ENCODE measurements at places on chromosomes 2 and 18.

- DNase-seq = no peak
Observed at GRCh38 chr2:26347286-26347865, 787 bp upstream of the ADGRF3 start.

GRCh38 chr18:75110846-75111415 is 98.0 kb downstream of the PTGR3 start:
- DNase-seq = peak; percentile 76

DNA sequence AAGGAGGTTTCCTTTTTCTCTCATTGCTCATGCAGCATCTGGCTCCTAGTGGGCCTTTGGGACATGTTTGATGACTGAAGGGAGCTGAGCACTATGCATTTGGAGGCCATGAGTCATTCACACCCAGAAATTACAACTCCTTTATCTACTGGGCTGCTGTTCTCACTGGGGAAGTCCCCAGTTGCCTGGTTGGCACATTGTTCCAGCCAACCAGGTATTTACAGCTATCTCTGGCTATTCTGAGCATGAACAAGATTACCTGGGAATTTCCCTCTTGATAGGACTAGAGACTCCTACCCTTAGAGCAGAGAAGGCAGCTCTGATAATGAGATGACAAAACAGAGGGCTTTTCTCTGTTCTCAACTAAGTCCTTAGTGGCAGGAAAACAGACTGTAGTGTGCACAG is 206.5 kb downstream of the SETBP1 start:
- DNase-seq = no peak

DNA sequence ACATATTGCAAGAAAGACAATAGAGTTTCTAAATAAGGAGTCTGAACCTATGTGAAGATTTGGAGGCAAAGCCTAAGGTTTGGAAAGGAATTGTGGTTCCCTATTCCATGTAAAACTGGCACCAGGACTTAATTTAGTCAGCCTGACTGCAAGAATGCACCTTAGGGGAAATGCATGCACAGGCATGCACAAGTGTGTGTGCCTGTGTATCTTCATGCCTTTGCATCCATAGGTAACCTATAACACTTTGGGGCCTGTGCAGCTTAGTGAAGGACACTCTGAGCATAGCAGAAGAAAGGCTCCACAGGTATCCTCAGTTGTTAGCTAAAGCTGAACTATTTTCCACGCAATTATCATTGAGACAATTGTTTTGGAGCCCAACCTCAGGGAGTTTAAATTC is 73.4 kb downstream of the RPRM start:
- no peak for DNase-seq

- no peak for DNase-seq
Observed at GRCh38 chr18:51757255-51757924, 559.9 kb upstream of the MEX3C start.

DNA sequence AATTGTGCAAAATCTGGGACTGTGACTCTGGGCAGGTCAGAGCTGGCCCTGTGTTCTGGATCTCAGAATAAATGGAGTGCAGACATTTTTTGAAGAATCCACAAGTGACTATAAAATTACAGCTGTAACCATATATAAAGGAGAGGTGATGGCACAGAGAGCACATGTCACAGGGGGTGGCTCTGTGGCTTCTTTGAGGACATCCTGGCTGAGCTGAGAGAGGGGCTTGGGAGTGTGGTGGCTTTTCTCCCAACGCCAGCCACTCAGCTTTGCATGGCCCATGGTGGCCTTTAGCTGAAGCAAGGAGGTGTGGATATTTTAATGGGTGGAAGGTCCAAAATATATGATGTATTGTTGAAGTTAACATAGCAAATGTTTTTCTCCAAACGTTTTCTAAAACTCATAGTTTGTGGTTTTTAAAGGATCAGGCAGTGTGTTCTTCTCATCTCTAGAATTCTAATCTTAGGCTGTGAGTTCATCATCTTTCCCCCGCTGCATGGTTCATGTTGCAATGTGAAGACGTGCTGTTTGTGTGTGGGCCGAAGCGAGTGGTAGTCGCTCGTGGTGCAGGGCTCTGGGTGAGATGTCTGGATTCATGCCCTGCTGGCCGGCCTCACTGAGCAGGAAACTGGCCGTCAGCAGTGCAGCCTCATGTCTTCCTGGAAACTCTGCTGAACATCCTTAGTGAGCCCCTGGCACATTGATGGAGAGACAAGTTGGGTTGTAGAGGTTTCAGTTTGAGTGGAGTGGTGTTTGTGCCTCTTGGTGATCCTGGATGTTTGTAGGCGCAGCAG is 109.9 kb downstream of the ZNF236 start:
- DNase-seq = no peak

DNA sequence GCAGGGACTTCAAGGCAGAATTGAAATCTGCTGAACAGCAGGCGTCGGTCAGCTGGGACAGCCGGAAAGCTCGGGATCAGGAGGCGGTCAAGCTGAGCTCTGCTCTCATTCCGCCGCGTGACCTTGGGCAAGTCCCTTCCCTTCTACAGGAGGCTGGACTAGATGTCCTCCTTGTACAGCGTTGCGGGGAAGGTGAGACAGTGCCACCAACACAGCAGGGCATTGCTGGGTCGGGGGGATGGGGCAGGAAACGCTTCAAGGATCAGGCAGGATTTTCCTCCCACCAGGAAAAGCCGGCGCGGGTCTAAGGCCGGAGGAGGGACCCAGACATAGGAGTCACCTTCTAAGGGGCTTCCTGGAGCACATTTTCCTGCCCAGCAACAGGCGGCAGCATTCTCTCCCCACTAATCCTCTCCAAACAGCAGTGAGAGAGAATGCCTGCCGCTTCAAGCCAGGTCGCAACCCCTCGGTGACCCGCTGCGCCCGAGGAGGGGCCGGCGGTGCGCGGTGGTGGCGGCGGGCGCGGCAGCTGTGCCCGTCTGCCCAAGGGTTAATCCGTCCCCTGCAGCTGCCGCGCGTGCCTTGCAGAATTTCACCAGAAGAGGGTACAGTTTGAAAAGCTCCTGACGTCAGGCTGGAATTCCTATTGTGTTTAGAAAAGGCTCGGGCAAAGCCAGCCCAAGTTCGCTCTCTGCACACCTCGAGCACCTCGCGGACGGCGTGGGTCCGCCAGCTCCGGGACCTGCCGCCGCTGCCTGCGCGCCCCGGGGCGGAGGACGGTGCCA is at the start of gene KCNF1:
TSS of gene KCNF1 (plus strand) at position 644 of the 785 bp plus-strand sequence. CDS start 493 bp downstream, outside the sequence.
- peak; percentile 90 for DNase-seq

- DNase-seq = no peak
Observed at GRCh38 chr2:160893581-160893980, 266.6 kb upstream of the TANK start.

GRCh38 chr2:13481201-13481600 is 764.5 kb downstream of the TRIB2 start:
- no peak for DNase-seq

DNA sequence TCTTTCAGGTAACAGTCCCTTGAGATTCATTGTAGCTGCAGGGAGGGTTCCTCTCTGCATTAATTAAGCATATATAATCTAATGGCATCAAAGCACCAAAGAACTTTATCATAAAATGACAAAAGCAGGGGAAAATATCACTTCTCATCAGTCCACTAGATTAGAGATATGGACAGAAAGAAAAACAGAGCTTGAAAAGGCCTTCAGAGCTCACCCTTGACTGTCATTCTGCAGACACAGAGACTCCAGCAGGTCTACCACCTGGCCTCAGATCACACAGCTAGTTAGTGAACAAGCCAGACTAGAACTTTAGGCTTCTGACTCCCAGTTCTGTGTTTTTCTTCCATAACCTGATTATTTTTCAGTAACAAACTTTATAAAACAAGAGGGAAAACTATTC is 88.5 kb downstream of the FIGN start:
- DNase-seq = no peak

GRCh38 chr2:44116319-44116718 is 52.4 kb upstream of the PPM1B start:
- DNase-seq = no peak

DNA sequence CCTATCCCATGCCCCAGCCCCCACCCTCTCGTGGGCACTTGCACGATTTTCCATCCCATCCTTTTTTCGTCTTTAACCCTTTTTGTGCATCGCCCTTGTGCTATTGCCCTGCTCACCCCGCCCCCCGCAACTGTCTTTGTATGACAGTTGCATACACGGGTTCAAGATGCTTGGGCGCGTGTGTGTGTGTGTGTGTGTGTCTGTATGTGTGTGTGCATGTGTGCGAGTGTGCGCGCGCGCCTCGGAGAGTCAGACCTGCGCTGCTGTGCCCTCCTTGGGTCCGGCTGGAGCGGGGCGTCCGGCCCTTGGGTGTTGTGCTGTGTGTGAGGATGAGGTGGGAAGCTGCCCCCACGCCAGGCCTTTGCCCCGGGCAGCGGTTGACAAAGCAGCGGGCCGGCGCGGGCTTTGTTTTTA is 230.7 kb downstream of the HAUS1 start:
- peak; percentile 81 for DNase-seq

- DNase-seq = no peak
Observed at GRCh38 chr2:218471982-218472381, 53.1 kb downstream of the VIL1 start.

DNA sequence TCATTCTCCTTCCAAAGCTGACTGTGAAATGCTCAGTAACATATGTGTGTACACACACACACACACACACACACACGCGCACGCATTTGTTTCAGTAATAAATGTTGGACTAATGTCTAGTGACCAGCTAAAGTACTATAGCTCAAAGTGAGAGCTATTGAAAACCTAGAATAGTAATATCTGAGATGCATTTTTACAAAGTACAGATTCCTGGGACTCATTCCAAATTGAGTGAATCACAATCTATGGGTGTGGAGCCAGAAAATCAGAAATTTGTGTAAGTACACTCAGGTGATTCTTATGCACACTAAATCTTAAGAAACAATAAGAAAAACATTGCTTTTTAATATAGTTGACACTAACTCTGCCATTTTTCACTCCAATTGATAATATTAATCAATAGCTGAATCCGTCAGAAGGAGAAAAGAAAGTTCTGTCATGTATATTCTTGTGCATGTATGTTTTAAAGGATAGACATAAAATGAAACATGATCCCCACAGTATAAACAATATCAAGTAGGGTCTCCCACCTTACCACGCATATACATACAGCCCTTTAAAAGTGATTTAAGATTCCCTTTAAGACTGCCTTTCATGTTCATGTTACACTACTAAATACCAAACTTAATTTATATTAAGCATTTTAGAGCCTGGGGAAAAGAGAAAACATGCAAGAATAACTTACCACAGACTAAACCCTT is 123.5 kb downstream of the ATAD2B start:
- no peak for DNase-seq

- DNase-seq = no peak
Observed at GRCh38 chr2:209526561-209526960, 102.7 kb downstream of the MAP2 start.

- no peak for DNase-seq
Observed at GRCh38 chr2:189002079-189002478, 27.9 kb downstream of the COL3A1 start.

DNA sequence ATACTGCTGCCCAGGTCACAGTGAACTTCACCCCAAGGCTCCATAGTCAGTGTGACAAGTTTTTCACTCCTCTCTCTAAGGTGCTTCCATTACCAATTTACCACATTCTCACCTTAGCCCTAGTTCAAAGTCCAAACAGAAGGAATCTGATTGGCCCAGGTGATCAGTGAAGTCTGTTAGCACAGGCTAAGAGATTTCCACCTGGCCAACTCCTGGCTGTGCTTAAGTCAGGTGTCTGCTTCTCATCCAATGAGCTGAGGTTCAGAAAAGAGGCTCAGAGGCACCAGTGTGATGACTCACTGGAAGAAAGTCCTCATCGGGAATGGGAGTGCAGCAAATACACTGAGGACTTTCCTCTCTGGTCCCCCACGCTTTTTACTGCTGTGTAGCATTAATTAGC is 164.4 kb upstream of the MGAT5 start:
- no peak for DNase-seq

- DNase-seq = peak; percentile 90
Observed at GRCh38 chr18:79395761-79396404, at the start of gene NFATC1. Gene NFATC1, plus strand, starts transcription at chr18:79395930. Its CDS starts 295 bp downstream, at chr18:79396225.

DNA sequence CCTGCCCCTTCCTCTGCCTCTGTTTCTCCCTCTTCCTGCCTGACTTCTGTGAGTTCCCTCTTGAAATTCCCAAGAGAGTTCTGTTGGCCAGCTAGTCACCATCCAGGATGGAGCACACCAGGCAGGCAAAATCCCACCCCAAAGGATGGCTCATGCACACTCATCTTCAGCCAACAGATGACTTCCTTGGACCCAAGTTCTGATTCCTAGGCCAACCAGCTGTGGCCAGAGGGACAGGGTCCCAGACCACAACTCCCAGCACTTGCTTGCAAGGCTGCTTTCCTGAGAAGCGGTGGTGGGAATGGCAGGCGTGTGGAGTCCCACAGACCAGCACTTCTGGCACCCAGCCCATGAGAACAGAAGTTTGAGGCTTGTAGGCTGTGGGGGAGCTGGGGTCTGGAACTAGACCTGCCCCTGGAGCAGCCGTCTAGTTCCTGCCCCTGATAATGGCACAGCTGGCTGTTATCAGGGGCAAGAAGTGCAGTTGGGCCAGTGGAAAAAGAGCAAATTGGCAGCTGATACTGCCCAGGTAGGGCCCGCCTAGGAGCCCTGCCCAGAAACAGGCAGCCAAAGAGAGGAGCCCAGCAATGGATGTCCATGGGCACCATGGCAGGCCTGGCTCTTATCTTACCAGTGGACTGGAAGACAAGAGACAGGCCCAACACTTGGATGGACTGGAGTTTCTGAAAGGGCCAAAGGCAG is 56.7 kb downstream of the CYP26B1 start:
- DNase-seq = no peak

DNA sequence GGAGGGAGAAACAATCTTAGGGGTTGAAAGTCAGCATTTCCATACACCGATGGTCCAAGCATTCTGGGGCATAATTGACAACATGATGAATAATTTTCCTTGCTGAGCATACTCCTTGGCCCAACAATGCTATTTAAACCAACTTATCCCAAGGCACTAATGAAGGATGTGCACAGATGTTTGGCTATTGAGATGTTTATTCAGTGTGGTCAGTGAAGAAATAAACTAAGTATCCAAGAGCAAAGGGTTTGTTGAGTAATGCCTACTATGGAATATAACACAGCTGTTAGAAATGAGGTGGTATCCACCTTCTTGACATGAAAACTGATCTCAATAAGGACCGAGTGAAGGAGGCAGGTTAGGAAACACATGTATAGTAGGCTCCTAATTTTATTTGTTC is 53.9 kb upstream of the RAB6D start:
- DNase-seq = no peak

GRCh38 chr2:55418072-55418471 is 1.6 kb downstream of the CCDC88A start:
- no peak for DNase-seq

All from NCI-H1417 (cell line).